Stimulated activated CD8-positive, alpha-beta memory T cell treated with anti-CD3 and anti-CD28 coated beads, Interleukin-4, amount 100 ng/mL, for 48 hours (primary cell): ENCODE measurements at places on chromosomes 13 and 19.

GRCh38 chr13:113650275-113650674, 7.7 kb downstream of the ATP4B start:
- no peak for DNase-seq

DNA sequence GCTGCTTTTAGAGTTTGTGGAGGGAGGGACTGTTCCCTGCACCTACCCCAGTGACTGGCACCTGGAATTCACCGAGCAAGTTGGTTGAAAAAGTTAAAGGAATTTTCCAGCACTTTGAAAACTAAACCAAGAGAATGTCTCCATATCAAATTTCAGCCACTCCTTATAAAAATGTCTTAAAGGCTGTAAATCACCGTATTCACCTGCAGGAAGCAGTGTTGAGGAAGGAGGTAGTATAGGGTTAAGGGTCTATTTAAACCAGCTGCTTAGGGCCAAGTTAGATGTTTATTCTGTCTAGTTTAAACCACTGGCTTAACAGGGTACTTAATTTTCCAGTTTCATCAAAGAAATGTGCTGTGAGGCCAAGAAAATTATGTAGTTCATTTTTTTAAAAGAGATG, 3.8 kb upstream of the RAB20 start:
- DNase-seq, result no peak

DNA sequence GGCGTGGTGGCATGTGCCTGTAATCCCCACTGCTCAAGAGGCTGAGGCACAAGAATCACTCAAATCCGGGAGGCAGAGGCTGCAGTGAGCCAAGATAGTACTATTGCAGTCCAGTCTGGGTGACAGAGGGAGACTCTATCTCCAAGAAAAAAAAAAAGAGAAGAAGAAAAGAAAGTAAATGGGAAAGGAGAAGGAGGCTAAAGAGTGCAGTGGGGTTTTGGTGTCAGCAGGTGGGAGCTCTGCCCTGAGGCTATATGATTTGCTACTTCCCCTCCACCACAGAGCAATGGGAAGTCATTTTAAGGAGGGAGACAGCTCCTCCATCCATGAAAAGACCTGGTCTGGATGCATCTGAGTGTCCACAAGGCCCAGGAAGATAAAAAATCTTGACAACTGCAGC, 23.1 kb downstream of the UNC13A start:
- DNase-seq, result no peak

GRCh38 chr13:52749419-52749818, 9.8 kb upstream of the CNMD start:
- DNase-seq, result no peak

GRCh38 chr13:111361873-111362648, 41.6 kb downstream of the TEX29 start:
- DNase-seq, result no peak

GRCh38 chr13:51549050-51549449, 35.2 kb upstream of the WDFY2 start:
- DNase-seq, result no peak

- no peak for DNase-seq
These were observed 1327.6 kb downstream of the UQCRFS1 start for GRCh38 chr19:27885359-27885758.

- no peak for DNase-seq
These were observed 4.6 kb downstream of the ZNF805 start for GRCh38 chr19:57245066-57245465.

DNA sequence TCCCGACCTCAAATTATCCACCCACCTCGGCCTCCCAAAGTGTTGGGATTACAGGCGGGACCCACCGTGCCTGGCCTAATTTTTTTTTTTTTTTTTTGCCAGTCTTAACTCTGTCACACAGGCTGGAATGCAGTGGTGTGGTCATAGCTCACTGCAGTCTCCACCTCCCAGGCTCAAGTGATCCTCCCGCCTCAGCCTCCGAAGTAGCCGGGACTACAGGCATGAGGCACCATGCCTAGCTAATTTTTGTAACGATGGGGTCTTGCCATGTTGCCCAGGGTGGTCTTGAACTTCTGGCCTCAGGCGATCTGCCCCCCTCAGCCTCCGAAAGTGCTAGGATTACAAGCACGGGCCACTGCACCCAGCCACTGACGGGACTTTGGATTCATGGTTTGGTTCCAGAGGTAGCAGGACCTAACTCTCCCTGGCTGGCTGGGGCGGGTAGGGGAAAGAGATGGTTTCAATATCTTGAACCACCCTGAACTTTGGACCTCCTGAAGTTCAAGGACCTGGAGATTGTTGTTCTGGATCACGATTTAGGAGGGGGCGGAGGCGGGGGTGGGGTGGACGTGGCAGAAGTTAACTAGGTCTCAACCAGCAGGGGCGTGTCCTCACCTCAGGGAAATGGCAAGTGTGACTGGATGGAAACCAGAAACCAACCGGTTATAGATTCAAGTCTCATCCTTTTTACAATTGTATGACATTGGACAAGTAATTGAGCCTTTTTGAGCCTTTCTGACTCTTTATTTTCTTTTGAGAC, 40.8 kb downstream of the IER2 start:
- peak; percentile 53 for DNase-seq

- DNase-seq, result no peak
These were observed 172.1 kb downstream of the USP12 start for GRCh38 chr13:26999499-26999898.

GRCh38 chr13:38440666-38441065, 91.0 kb downstream of the UFM1 start:
- no peak for DNase-seq

GRCh38 chr13:50421473-50422130, 406.4 kb downstream of the KCNRG start:
- no peak for DNase-seq

DNA sequence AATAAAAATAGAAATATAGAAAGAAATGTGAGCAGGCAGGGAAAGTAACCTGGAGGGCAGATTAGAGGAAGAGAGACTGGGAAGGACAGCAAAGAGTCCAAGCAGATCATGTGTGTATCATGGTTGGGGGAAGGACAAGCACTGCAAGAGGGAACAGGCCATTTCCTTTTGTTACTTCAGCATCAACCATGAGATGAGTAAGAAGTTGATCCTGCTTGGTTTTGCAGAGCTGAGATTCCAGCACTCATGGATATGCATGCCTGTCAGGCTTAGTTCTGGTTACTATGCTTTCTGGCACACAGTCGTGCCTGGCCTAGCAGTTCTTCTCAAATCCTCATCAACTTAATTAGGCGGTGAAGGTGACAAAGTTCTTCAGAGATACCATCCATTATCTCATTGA, 18.1 kb downstream of the NALCN start:
- no peak for DNase-seq

GRCh38 chr13:34372581-34372980, 554.6 kb downstream of the RFC3 start:
- DNase-seq, result no peak

- no peak for DNase-seq
These were observed 17.3 kb upstream of the GDF15 start for GRCh38 chr19:18368504-18369222.

DNA sequence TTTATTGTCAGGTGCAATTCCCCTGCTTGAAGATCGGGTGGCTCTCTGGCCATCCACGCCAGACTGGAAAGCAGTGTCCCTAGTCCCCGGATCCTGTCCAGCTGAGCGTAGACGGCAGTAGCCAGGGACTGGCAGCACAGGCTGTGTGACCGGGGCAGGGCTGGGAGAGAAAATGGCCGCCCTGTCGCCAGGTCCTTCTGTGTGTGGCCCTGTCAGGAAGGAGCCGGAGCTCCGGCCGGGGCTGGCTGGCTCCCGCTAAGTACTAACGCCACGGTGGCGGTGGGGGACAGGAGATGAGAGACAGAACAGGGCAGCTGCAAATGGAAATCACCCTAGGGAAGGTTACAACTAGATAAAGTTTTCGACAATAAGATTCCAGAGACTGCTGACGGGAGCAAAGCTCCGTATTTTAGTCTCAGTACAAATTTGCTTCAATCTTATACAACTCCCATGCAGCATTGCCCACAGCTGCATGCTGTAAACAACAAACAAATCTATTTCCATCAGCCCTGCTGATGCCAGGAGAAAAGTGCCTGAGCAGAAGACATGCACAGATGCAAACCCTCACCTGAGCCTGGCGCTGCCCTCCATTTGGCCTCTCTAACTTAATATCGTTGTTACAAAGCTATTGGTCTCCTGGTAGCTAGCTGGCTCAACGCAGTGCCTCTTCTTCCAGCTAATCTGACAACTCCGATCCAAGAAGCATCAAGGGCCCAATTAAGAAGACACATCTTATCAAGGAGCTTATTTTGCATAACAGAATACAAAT, 253.0 kb downstream of the TSHZ3 start:
- DNase-seq, result no peak

DNA sequence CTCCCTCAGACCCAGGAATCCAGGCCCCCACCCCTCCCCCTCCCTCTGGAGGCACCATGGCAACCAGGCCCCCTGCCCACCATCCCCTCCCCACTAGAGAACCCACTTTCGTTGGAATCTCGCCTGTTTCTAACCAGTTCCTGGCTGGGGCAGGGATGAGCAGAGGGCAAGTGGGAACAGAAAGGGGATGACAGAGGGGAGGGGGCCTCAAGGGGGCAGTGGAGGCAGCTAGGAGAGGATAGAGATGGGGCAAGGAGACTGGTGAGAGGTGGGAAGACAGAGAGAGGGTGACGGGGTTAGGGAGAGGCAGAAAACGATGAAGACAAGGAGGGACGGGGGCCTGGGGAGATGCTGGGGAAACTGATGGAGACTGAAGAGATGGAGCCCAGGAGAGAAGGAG, 586 bp upstream of the C19orf81 start:
- no peak for DNase-seq

DNA sequence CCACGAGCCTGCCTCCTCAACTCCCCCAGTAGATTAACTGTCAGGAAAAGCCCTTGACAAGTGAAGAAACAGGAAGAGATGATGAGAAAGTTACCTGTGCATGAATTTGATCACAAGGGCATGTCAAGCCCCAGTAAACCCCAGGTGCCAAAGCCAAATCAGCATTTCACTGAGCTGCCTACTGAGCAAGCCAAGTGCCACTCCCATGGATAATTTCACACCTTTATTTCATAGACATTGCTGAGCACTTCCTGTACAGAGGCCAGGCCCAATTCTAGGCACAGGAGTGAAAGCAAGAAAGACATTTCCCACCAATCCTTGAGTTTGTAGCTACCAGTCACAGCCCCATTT, 2.4 kb downstream of the GADD45GIP1 start:
- no peak for DNase-seq

DNA sequence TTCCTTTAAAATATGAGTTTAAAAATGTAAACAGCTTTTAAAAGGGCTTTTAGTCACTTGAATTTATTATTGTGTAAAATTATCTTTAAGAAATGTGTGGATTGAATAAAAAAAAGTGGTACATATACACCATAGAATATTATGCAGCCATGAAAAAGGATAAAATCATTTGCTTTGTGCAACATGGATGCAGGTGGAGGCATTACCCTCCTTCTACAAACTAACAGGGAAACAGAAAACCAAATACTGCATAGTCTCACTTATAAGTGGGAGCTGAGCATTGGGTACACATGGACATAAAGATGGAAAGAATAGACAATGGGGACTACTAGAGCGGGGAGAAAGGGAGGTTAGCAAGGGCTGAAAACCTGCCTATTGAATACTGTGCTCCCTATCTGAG, 999.3 kb downstream of the SLITRK5 start:
- no peak for DNase-seq

GRCh38 chr19:1577090-1577928, 9.2 kb upstream of the MEX3D start:
- no peak for DNase-seq

GRCh38 chr13:50228527-50228926, 213.3 kb downstream of the KCNRG start:
- DNase-seq, result no peak

- no peak for DNase-seq
These were observed 165.6 kb downstream of the USP12 start for GRCh38 chr13:27005976-27006518.

DNA sequence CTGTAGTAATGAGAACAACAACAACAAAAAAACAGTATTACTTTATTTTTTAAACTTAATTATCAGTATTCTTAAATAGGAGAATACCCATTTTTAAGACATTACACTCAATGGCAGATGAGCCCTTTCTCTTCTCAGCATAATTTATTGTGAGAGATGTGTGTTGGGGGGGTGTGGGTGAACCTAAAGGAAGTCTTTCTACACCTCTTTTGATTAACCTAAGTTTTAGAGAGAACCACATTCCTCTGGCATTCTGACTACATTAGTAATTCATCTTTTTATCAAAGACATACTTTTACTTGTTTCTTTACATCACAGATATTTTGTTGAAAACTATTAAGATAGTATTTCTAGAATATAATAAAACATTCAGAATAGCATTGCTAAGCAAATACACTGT, 890.9 kb downstream of the PCDH9 start:
- no peak for DNase-seq

DNA sequence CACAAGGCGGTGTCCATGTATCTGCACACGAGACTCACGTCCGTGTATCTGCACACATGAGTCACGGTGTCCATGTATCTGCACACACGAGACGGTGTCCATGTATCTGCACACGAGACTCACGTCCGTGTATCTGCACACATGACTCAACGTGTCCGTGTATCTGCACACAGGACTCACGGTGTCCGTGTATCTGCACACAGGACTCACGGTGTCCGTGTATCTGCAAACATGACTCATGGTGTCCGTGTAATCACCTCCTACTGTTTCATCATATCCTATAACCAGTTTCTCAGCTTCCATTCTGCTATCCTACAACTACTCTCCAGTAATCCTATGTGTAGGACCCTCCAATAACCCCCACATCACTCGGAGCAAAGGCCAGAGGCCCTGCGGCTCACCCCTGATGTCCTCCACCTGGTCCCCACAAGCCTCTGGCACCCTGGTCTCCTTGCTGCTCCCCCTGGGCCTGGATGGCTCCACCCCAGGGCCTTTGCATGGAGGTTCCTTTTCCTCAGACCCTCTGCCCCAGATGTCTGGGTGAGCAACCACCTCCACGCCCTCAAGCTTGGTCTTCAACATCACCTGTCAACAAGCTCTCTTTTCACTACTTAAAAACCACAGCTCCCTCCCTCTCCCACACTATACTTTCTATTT, 2.5 kb upstream of the TMEM255B start:
- no peak for DNase-seq
